ENCODE measurements at places on chromosomes 4 and X.

- peak; percentile 15 for DNase-seq
These were observed 29.9 kb downstream of the SOWAHB start for GRCh38 chr4:76867880-76868655.

GRCh38 chr4:23091711-23092110, 399.0 kb downstream of the GBA3 start:
- DNase-seq: no peak

GRCh38 chr4:177441061-177441802, 1.0 kb downstream of the AGA start:
- peak; percentile 67 for DNase-seq

- no peak for DNase-seq
These were observed 66.5 kb downstream of the UCHL1 start for GRCh38 chr4:41323179-41323578.

GRCh38 chrX:36869457-36869856, 138.7 kb upstream of the FAM47C start:
- no peak for DNase-seq

- no peak for DNase-seq
These were observed 54.0 kb upstream of the PACRGL start for GRCh38 chr4:20646287-20646686.

GRCh38 chrX:127861611-127862010, 190.6 kb downstream of the ACTRT1 start:
- DNase-seq: no peak

DNA sequence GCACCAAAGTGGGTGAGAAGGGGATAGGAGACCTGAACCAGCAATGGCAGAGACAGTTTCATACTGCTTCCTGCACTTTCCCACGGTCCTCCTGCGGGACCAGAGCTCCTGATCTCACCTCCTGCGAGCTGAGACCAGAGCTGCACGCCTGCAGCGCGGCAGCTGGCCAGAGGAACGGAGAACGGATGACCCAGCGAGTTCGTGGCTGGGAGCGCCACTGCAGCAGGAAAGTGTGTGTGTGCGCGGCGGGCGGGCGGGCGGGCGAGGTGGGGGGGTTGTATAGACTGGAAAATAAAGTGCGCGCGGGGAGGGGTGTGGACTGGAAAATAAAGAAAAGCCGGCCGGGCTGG, 16.5 kb downstream of the MCF2 start:
- DNase-seq: no peak

- DNase-seq: no peak
These were observed 27.8 kb downstream of the FRYL start for GRCh38 chr4:48752246-48752645.

DNA sequence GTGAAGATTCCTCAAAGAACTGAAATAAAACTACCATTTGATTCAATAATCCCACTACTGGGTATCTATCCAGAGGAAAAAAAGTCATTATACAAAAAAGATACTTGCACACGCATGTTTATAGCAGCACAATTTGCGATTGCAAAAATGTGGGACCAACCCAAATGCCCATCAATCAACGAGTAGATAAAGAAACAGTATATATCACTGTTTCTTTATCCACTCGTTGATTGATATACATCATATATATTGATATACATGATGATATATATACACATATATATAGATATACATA, 13.6 kb upstream of the AFP start:
- DNase-seq: no peak

GRCh38 chrX:153590961-153591956, 7.7 kb downstream of the CCNQ start:
- DNase-seq: no peak

- DNase-seq: no peak
These were observed 172.6 kb downstream of the AMELX start for GRCh38 chrX:11465648-11466411.

DNA sequence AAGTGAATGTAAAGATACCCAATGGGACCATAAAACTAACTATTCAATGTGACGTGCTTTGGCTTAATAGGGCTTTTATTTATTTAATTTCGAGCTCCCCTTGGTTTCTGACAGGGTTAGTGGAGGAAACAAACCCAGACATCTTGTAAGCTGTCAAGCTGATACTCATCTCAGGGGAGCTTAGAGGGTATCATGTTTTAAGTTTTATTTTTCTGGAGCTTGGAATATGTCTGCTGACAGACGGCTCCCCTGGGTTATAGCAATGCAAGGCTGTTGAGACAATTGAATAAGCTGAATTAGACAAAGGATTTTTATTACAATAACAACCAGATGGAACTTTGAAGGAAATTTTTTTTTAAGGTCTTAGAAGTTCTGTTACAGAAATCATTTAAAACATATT, 456.5 kb downstream of the IL1RAPL1 start:
- no peak for DNase-seq

DNA sequence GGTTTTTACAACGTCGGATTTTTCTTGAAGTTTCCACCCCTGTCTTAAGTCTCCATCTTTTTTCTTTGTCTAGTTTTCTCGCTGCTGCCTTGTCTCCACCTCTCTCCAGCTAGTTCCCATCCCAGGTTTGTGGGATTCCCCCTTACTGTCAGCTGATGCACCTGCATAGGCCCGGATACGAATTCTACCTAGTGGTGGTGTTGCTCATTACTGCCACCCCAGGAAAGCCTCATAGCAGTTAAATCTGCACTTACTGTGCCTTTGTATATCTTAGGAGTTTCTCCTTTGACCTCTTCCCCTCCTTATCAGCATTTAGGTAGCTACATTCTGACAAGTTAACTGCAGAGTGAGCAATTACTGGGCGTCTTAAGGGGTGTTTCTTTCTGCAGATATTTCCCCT, 1693.1 kb upstream of the TENM3 start:
- DNase-seq: no peak

- DNase-seq: no peak
These were observed 312.2 kb downstream of the GALNTL6 start for GRCh38 chr4:172125443-172125842.

- no peak for DNase-seq
These were observed 65.6 kb downstream of the SPINK2 start for GRCh38 chr4:56755901-56756300.

DNA sequence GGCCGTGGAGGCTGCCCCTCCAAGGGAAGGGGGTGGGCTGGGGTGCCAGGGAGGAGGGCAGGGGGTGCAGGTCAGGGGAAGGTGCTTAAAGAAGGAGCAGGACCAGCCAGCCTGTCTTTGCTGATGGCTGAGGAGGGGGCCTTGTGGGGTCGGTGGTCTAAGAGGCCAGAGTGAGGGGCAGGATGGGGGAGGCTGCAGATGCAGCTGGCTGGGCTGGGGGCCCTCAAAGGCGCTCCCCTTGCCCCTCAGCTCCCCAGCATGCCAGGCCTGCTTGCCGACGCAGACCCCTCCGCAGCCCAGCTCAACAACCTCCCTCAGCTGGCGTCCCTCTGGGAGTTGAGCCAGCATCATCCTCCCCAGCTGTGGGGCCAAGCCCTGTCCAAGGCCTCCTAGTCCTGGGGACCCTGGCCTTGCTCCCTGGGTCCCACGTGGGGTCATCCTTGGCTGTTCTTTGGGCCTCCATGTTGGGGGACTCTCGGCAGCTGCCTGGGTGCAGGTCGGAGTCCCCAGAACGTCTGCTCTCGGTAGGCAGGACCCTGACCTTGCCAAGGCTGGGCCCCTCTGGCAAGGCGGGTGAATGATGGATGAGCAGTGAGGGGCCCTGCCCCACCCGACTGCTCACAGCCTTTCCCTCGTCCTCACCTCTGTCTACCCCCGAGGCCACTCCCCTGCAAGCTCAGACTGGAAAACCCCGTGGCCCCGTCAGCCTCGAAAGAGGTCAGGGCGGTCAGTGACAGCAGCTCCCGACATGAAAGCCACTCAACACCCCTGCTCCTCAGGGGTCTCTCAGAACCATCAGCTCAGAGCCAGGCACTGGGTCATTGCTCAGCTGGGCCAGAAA, 119.4 kb downstream of the FAM53A start:
- no peak for DNase-seq

GRCh38 chrX:153866302-153867019, 19.5 kb downstream of the L1CAM start:
- no peak for DNase-seq

GRCh38 chr4:111930659-111931058, 214.6 kb upstream of the FAM241A start:
- no peak for DNase-seq

GRCh38 chr4:173515458-173515857, 14.6 kb downstream of the HAND2 start:
- no peak for DNase-seq

- no peak for DNase-seq
These were observed 114.6 kb downstream of the TBCK start for GRCh38 chr4:106201373-106201772.

- DNase-seq: peak; percentile 32
These were observed 146.4 kb downstream of the GPC3 start for GRCh38 chrX:133838761-133839676.

DNA sequence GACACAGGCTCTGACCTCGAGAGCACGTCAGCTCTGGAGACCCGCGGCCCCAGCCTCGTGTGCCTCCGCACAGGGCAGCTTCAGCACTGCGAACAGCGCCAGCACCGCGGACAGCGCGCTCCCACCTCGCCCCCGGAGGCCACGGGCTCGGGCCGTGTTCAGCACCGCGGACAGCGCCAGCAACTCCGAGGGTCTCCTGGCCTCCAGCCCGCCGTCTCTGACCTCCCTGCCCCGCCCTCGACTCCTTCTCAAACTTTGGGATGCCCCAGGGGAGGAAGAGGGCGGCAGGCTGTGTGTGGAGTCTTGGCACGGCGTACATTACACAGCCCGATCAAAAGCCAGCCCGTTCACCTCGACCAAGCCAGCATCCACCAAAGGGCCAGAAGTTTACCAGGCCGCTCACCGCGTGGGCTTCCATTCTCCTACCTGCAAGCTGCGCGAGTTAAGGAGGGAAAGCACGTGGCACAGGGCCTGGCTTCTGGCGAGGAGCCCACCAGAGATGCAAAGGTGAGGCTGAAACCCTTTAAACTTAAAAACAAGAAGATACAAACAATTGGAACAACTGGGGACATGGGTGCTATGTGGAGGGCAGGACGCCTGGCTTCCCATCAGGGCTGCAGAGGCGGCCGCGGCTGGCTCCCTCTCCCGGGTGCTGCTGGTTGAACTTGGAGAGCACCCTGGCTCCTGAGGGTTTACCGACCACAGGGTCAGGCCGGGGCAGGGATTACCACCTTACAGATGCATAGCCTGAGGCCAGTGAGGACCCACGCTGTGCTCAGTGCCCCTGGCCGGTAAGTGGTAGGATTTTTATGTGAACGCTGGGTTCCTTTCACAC, 4.5 kb upstream of the NKX1-1 start:
- peak; percentile 40 for DNase-seq

DNA sequence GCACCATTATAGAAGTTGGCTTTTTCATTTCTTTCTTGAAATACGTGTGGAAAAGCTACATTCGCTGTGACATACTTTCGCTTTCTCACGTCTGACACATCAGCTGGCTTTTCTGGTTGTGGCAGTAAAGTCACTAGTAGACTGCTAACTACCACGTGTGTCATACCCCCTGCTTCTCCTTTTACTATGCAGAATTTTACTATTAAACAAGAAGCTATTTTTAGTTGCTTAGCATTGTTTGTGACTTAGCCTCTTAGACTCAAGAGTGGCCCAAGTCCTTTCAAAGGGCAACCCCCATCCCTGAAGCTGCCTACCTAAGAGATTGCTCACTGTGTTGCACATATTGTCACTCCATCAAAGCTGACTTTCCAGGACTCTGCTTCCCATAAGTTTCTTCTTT, 2.1 kb upstream of the IL2 start:
- peak; percentile 44 for DNase-seq

DNA sequence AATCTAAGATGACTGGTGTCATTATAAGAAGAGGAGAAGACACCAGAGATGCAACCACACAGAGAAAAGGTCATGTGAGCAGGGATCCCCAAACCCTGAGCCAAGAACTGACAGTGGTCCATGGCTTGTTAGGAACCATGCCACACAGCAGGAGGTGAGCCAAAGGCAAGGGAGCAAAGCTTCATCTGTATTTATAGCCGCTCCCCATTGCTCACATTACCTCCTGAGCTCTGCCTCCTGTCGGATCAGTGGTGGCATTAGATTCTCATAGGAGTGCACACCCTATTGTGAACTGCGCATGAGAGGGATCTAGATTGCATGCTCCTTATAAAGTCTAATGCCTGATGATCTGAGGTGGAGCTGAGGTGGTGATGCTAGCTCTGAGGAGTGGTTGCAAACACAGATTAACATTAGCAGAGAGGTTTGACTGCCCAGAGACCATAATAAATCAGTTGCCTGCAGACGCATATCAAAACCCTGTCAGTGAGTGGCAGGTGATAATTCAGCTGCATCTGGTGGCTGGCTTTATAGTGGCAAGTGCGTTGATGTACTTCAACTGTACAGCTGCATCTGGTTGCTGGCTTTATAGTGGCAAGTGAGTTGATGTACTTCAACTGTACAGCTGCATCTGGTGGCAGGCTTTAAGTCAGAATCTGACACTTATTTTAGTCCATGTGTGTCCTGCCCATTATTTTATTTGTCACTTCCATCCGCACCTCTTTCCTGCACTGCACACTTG, 19.8 kb upstream of the CXCL2 start:
- peak; percentile 85 for DNase-seq

- no peak for DNase-seq
These were observed 61.6 kb downstream of the RGS12 start for GRCh38 chr4:3354455-3354811.

DNA sequence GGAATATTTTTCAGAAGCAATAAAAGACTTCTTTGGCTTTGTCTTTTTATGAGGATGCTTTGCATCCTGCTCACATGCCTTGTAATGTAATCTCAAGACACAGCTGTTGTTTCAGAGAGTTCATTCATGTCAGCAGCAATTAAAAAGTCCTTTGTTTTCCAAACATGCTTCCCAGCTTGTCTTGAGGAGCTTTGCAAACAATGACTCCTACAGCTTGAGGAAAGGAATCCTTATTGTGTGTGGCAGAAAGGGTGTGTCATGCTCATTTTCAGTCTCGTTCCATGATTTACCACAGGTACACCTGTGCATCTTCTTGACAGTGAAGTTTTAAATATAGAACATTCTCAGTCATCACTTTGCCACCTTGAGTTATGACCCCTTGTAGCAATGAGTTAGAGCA, 139.2 kb upstream of the AADAT start:
- DNase-seq: no peak

- no peak for DNase-seq
These were observed 1.9 kb upstream of the NEUROG2 start for GRCh38 chr4:112517911-112518310.

DNA sequence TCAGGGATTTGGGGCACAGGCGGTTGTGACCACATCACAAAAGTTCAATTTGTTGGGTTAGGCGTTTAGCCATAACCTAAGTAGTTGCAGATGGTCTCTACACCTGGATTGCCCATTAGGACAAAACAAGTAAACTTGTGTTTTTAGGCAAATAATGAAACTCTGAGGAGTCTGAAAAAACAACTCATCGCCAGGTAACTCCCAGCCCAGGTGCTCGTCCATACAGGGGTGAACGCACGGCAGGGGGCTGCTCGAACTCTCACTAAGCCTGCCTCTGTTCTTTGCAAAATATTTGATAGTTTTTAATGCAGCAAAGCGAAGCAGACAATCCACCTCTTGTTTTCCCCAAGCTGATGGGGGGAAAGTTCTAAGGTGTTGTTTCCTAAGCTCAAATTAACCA, 559 bp upstream of the RHOH start:
- DNase-seq: no peak

- no peak for DNase-seq
These were observed 5.3 kb downstream of the OCRL start for GRCh38 chrX:129545408-129545807.
